ENCODE measurements at places on chromosomes 16 and 17. TPM values are rescaled to one million over a fixed set of nuclear protein-coding genes. Genes with fewer than 3 reads are reported as not detected.

The ANKRD40 gene
- 44.2 TPM for total RNA-seq

The TPSG1 gene
- not detected for total RNA-seq

The KCNJ18 gene
- total RNA-seq: 0.12 TPM

The MFAP4 gene
- not detected for total RNA-seq

The SYT17 gene
- 11.8 TPM for total RNA-seq

The MPP3 gene
- total RNA-seq: 46.8 TPM

The SEZ6L2 gene
- 23.7 TPM for total RNA-seq

The RPA1 gene
- 75.5 TPM for total RNA-seq

The NPIPA2 gene
- total RNA-seq: 1.4 TPM

The ANKRD40CL gene
- not detected for total RNA-seq

The TM4SF5 gene
- not detected for total RNA-seq

The CCDC40 gene
- 7.5 TPM for total RNA-seq

The LRRC46 gene
- 0.44 TPM for total RNA-seq

GRCh38 chr16:67934306-67935100 is 2.1 kb downstream of the PSMB10 start:
- no peaks in the 10 kb centered on the region for H3K36me3 ChIP-seq
- no peak overlapping the region for H3K27ac ChIP-seq
- DNase-seq: no peak

- no peak overlapping the region for H3K27ac ChIP-seq
- no peaks in the 10 kb centered on the region for H3K27me3 ChIP-seq
- DNase-seq: no peak
These were observed 8.5 kb downstream of the TXNDC11 start for GRCh38 chr16:11734025-11734652.

- peak overlapping the region; percentile 96 for H3K4me3 ChIP-seq
- peaks cover 18% of the 10 kb centered on the region for H3K4me1 ChIP-seq
- no peaks in the 10 kb centered on the region for H3K27me3 ChIP-seq
- DNase-seq: no peak
- no peaks in the 10 kb centered on the region for H3K36me3 ChIP-seq
These were observed 1.9 kb downstream of the PCGF2 start for GRCh38 chr17:38746004-38746848.

DNA sequence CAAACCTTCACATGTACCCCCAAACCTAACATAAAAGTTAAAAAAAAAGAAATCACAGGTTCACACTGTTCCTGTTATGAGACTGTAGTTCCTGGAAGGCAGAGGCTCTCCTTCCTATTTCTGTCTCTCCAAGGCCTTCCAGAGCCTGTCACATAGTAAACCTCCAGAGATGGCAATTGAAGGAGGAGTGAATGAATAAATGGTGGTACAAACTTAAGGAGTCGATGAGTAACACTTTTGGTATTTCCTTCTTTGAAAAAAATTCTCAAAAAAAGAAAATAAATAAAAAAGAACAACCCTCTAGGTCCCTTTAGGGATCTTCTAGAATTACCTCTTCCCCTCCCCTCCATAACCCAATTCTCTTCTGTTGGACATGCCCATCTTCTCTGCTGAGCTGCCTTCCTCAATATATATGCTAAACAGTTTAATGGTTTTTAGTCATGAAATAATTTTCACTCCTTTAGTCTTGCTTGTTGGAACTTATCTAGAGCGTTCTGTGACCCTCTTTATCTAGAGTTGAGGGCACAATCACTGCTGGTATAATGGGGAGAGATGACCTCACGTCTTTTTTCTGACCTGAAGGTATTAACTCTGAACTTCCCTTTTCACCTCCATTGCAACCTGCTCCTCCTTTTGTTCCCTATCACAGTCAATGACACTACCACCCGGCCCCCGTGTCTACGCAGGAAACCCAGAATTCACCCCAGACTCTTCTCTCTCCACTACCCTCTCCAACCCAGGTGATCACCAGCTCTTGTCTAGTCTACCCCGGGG is 1.7 kb upstream of the TAF15 start:
- peak overlapping the region; percentile 97 for H3K4me3 ChIP-seq
- peaks cover 31% of the 10 kb centered on the region for H3K4me1 ChIP-seq
- no peak overlapping the region for H3K27ac ChIP-seq
- H3K27me3 ChIP-seq: no peaks in the 10 kb centered on the region
- peak; percentile 45 for DNase-seq

DNA sequence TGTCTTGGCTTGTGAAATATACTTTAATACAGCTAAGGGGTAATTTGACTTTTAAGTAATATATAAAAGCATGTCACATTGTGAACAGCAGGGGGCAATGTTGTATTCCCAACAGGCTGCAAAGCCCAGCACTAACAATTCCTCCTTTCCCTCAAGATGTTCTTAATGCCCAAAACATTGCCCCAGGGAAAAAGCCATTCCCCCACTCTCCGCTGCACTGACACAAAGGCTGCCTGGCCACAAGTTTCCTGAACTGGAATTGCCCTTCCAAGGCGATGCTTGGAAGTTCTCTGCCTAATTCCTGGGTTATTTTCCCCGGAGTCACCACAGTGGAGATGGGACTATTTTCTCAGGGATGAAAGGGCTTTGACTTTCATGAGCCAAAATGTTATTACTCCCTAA is 27.2 kb downstream of the CLEC16A start:
- no peaks in the 10 kb centered on the region for H3K27me3 ChIP-seq
- H3K27ac ChIP-seq: peak overlapping the region; percentile 23
- peak; percentile 80 for DNase-seq
- peaks cover 7% of the 10 kb centered on the region for H3K36me3 ChIP-seq
- H3K4me1 ChIP-seq: peaks cover 7% of the 10 kb centered on the region

- no peaks in the 10 kb centered on the region for H3K36me3 ChIP-seq
- 0 out of 2 replicates have a peak overlapping the region, but pooled peaks have one; percentile 43 for H3K4me3 ChIP-seq
- H3K27me3 ChIP-seq: no peaks in the 10 kb centered on the region
- peak; percentile 56 for DNase-seq
- no peak overlapping the region for H3K27ac ChIP-seq
- H3K4me1 ChIP-seq: no peaks in the 10 kb centered on the region
These were observed 22.4 kb upstream of the PRM1 start for GRCh38 chr16:11303405-11304138.

DNA sequence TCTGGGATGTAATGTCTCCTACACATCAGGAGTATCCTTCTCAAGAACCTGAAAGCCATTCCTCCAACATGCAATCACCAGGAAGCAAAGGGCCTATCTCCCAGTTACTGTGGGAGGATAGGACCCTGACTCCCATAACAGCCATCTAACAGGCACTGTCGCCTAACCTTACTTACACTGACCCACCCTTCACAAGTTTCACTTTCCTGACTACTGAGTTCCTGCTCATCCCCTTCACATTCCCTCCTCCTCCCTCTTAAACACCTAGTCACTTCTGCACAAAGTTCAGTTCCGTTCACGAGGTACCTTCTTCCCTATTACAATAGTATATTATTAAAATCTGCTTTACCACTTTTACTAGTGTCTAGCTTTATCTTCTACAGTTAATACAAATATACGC is 1.3 kb downstream of the C17orf67 start:
- peak; percentile 15 for DNase-seq
- H3K4me1 ChIP-seq: peaks cover 40% of the 10 kb centered on the region
- H3K36me3 ChIP-seq: no peaks in the 10 kb centered on the region
- H3K27ac ChIP-seq: no peak overlapping the region

- no peaks in the 10 kb centered on the region for H3K36me3 ChIP-seq
- peak; percentile 98 for DNase-seq
- H3K4me1 ChIP-seq: peaks cover 40% of the 10 kb centered on the region
- H3K27ac ChIP-seq: peak overlapping the region; percentile 56
- H3K27me3 ChIP-seq: no peaks in the 10 kb centered on the region
These were observed 11.6 kb upstream of the MARCHF10 start for GRCh38 chr17:62819511-62820221.

- no peak overlapping the region for H3K4me3 ChIP-seq
- no peaks in the 10 kb centered on the region for H3K27me3 ChIP-seq
- no peaks in the 10 kb centered on the region for H3K4me1 ChIP-seq
- no peak for DNase-seq
- H3K27ac ChIP-seq: no peak overlapping the region
These were observed 27.4 kb downstream of the PIPOX start for GRCh38 chr17:29070308-29070707.

DNA sequence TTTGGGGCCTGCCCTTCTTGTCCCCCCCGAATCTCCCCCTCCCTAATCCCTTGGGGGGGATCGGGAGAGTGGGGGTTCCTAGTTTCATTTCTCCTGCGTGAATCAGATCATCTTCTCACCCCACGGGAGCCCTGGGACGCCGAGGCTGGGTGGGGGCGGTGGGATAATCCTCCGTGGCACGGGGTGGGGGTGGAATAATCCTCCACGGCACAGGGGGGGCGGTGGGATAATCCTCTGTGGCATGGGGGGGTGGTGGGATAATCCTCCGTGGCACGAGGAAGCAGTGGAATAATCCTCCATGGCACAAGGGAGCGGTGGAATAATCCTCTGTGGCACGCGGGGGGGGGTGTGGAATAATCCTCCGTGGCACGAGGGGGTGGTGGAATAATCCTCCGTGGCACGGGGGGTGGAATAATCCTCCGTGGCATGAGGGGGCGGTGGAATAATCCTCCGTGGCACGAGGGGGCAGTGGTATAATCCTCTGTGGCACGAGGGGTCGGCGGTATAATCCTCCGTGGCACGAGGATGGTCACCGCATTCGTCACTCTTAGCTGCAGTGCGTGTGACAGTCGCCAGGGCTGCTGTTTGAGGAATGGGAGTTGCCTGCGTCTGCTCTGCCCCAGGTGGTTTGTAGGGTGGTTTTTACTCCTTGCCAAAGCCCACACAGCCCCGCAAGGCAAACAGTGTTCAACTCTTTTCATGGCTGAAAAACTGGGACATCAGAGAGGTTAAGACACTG is 156.9 kb downstream of the LAT start:
- no peak for DNase-seq
- H3K27me3 ChIP-seq: peaks cover 3% of the 10 kb centered on the region
- no peaks in the 10 kb centered on the region for H3K4me1 ChIP-seq
- no peak overlapping the region for H3K27ac ChIP-seq
- no peak overlapping the region for H3K4me3 ChIP-seq

GRCh38 chr17:80883831-80884735 is 107.6 kb upstream of the CHMP6 start:
- no peak overlapping the region for H3K4me3 ChIP-seq
- H3K4me1 ChIP-seq: no peaks in the 10 kb centered on the region
- DNase-seq: no peak
- H3K36me3 ChIP-seq: peaks cover 5% of the 10 kb centered on the region

DNA sequence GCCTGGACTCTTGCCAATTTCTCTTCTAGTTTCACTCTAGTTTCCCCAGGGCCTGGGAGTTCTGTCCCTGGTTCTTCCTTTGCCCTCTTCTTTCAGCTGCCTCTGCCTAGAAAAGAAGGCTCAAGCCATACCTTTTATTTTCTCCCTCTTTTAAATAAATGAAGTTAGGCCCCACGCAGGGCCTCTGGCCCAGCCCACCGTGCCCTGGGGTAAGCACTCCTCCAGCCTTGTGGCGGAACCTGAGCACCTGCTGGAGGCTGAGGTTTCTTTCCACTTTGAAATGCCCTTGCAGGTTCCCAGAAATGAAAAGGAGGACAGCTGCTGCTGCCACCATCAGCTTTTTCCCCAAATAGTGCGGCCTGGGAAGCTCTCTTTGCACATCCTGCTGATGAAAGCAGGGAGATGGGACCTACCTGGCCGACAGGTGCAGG is 139.4 kb downstream of the CCDC182 start:
- H3K27ac ChIP-seq: no peak overlapping the region
- no peaks in the 10 kb centered on the region for H3K27me3 ChIP-seq
- H3K36me3 ChIP-seq: no peaks in the 10 kb centered on the region
- no peak for DNase-seq

DNA sequence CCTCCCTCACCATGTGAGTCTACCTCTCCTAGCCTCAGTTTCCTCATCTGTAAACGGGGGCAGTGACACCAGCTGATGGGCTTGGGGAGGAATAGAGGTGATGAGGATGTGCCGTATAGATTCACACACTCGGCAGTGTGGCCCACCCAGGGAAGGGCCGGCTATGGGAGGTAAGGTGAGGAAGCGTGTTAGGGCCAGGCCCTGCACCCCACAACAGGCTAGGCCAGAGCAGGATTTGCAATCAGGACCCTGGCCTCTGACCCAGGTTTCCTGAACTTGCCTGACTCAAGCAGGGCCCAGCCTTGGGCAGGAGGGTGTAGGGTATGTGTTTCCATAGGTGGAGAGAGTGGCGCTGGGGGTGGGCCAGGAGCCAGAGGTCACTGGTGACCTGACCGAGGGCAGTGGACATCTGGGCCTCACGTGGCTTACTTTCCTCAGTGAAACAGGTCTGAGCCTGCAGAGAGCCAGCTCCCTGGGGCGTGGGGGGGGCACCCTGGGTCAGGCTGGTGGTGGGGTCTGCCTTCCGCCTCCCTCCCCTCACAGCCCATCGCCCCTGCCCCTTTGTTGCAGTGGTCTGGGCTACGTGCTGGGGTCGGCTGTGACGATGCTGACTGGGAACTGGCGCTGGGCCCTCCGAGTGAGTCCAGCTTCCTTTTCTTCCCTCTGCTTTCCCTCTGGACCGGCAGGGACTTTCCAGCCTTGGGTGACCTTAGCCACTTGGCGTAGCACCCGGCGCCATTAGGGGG is 12.8 kb downstream of the SPNS3 start:
- peaks cover 8% of the 10 kb centered on the region for H3K4me1 ChIP-seq
- no peak for DNase-seq
- no peak overlapping the region for H3K27ac ChIP-seq
- no peak overlapping the region for H3K4me3 ChIP-seq
- no peaks in the 10 kb centered on the region for H3K36me3 ChIP-seq

GRCh38 chr17:69179227-69179952 is 37.7 kb upstream of the ABCA6 start:
- DNase-seq: no peak
- no peaks in the 10 kb centered on the region for H3K36me3 ChIP-seq
- no peak overlapping the region for H3K4me3 ChIP-seq
- no peak overlapping the region for H3K27ac ChIP-seq
- H3K27me3 ChIP-seq: no peaks in the 10 kb centered on the region
- H3K4me1 ChIP-seq: peaks cover 20% of the 10 kb centered on the region

- H3K4me1 ChIP-seq: peaks cover 14% of the 10 kb centered on the region
- no peak overlapping the region for H3K27ac ChIP-seq
- H3K4me3 ChIP-seq: no peak overlapping the region
- peaks cover 12% of the 10 kb centered on the region for H3K27me3 ChIP-seq
These were observed 4.7 kb upstream of the CACNG4 start for GRCh38 chr17:66959641-66960375.

DNA sequence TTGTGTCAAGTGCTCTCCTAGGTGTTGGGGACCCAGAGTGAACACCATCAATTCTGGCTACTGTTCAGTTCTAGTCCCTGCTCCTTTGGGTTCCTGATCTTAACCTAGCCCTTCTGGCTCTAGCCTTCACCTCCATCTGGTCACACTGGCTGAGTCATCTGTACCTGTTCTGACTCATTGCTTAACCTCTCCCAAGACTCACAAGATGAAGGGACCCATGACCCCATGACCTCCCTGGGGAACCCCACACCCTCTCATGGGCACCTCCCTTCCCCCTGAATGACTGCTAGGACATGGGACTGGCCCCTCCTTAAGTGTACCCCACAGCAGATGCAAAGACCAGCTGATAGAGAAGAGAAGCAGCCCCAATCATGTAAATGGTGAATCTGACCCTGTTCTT is 345.8 kb upstream of the CDH5 start:
- no peaks in the 10 kb centered on the region for H3K36me3 ChIP-seq
- DNase-seq: peak; percentile 12
- peaks cover 4% of the 10 kb centered on the region for H3K4me1 ChIP-seq
- H3K4me3 ChIP-seq: no peak overlapping the region

- DNase-seq: no peak
- H3K27ac ChIP-seq: no peak overlapping the region
- no peaks in the 10 kb centered on the region for H3K27me3 ChIP-seq
- no peaks in the 10 kb centered on the region for H3K36me3 ChIP-seq
- H3K4me1 ChIP-seq: peaks cover 12% of the 10 kb centered on the region
These were observed 23.6 kb downstream of the COPZ2 start for GRCh38 chr17:48013876-48014594.

All from PC-3 (cell line).